ENCODE measurements at places on chromosomes 5 and 9.

DNA sequence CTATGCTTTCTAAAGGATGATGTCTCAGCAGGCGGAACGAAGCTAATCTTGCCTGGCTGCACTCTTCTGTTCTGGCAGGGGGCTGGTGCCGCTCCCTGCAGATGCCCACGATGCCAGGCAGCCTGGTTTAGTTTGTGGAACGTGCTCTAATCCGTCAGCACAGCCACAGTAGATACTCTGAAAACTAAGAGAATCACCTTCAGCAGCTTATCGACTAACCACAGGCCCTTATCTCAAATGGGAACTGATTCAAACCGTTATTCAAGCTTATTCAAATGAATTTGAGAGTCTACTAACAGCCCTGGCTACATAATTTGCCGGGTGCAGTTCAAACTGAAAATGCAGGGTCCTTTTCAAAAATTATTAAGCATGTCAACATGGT is 246.6 kb upstream of the ANKRD55 start:
- DNase-seq: no peak

- DNase-seq: no peak
Measured at GRCh38 chr9:123478967-123479602, 123.1 kb downstream of the CRB2 start.

GRCh38 chr9:89376741-89377351 is 58.5 kb downstream of the SECISBP2 start:
- no peak for DNase-seq

DNA sequence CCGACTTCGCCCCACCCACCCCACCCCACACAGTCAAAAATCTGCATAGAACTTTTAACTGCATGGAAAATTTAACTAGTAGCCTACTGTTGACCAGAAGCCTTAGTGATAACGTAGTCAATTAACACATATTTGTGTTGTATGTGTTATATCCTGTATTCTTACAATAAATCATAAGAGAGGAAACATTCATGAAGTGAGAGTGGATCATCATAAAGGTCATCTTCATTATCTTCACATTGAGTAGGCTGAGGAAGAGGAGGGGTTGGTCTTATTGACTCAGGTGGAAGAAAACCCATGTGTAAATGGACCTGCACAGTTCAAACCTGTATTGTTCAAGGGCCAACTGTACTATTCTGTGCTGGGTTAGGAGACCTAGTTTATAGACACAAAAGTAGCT is 31.4 kb downstream of the XPA start:
- no peak for DNase-seq

- no peak for DNase-seq
Measured at GRCh38 chr9:126386088-126386487, 59.5 kb downstream of the MVB12B start.

DNA sequence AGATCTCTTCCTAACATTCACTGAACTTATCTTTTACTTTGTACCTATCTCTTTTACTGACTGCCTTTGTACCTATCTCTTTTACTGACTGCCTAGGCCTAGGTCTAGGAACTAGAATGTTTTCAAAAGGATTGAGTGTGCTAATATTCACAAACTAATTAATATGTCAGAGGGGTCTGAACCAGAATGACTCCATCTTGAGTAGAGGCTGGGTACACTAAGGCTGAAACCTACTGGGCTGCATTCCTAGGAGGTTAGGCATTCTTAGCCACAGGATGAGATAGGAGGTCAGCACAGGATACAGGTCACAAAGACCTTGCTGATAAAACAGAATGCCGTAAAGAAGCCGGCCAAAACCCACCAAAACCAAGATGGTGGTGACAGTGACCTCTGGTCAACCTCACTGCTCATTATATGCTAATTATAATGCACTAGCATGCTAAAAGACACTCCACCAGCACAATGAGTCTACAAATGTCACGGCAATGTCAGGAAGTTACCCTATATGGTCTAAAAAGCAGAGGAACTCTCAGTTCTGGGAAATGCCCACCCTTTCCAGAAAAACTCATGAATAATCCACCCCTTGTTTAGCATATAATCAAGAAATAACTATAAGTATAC is 2.5 kb upstream of the RHOBTB3 start:
- DNase-seq: no peak

- no peak for DNase-seq
Measured at GRCh38 chr5:168590666-168591065, 11.5 kb upstream of the PANK3 start.

GRCh38 chr5:103785569-103785968 is 223.0 kb upstream of the NUDT12 start:
- DNase-seq: no peak

- no peak for DNase-seq
Measured at GRCh38 chr5:138872841-138873465, 2.2 kb downstream of the LRRTM2 start.

- DNase-seq: no peak
Measured at GRCh38 chr5:180495292-180495691, 1.1 kb downstream of the CNOT6 start.

DNA sequence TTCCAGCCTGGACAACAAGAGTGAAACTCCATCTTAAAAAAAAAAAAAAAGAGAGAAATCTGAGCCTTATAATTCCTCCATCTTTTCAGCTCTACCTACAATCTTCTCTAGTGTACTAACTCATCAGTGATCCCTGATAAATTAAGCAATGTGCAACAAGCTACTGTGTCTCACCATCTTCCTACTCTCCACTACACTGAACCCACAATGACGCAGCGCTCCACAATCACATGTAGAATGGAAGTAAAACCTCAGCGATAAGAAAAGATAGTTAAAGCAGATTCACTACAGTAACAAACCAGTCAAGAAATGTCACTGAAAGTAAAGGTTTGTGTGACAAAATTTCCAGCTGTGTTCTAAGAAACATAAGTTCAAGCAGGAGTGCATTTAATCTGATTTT is 13.5 kb downstream of the ABCA1 start:
- DNase-seq: no peak

DNA sequence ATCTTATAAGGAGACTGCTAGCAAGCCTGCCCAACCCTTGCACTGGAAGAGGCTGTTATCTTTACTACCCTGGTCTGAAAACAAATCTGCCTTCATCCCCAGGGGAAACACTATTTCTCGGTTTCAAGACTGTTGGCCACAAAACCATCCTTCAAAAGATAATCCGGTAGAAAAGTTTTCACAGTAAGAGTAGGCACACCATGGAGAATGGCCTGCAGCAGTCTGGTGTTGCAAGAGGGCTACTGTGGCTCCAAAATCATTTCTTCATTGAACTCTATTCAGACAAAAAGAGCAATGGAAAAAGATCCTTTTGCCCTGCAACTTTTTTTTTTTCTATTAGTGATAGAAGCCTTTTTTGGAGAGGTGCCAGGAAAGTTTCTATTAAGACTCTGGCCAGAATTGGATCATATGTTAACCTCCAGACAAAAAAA is 163.9 kb downstream of the ARHGEF28 start:
- DNase-seq: no peak

- DNase-seq: no peak
Measured at GRCh38 chr5:855771-856530, 5.2 kb upstream of the ZDHHC11 start.

DNA sequence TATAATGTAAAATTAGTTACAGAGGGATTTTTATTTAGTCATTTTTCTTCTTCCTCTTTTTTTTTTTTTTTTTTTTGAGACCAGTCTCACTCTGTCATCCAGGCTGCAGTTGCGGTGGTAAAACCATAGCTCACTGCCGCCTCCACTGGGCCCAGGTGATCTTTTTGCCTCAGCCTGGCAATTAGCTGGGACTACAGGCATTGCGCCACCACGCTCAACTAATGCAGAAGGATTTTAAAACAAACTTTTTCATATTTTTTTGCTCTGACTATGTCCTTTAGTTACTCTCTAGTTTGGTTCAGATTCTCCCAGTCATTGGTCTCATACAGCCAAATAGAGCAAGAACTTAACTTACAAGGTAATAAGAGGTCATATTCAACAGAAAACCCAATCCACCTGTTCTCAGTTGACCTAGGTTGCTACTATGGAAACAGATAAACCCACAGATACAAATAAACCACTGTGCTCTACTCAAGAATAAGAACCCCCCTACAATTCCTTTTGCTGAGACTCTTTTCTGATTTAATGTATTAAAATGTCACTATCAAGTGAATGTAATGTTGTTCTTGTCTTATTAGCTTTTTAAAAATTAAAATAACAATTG is 50.1 kb upstream of the TTC39B start:
- no peak for DNase-seq

DNA sequence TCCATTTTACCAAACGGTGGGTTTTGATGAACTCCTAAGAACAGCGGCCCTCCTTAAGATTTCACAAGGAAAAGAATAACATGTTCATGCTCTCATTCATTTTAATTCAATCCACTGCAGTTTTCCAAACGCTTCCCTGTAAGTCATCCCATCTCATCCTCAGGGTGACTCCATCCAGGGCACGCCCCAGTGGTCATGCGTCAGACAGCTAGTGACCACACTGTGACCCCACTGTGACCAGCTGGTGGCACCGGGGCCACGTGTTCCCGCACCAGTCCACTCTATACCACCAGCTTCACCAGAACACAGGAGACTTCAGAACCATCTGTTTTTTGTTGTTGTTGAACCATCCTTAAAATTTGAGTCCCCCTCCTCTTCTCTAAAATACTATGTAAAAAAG is 14.3 kb downstream of the ATPSCKMT start:
- DNase-seq: no peak

- DNase-seq: no peak
Measured at GRCh38 chr5:109003928-109004327, 256.2 kb downstream of the FER start.

GRCh38 chr9:136578626-136578914 is 32.7 kb upstream of the NOTCH1 start:
- DNase-seq: no peak

DNA sequence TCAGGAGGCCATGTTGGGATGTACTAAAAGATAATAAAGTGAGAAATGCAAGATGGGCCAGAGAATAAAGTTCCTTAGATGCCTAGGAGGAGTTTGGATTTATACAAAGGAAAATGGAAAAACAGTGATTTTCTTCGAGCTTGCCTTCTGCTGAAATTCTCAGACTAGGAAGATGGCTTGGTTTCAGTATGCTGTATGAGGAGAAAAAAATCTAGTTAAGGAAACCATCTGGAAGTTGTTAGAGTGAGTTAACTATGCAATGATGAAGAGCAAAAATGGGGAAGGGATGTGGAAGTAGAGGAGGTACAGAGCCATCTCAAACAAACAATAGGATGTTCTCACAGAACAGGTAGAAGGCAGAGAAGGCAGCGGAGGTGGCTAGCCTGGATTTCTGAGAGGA is 162.9 kb upstream of the FTMT start:
- no peak for DNase-seq

DNA sequence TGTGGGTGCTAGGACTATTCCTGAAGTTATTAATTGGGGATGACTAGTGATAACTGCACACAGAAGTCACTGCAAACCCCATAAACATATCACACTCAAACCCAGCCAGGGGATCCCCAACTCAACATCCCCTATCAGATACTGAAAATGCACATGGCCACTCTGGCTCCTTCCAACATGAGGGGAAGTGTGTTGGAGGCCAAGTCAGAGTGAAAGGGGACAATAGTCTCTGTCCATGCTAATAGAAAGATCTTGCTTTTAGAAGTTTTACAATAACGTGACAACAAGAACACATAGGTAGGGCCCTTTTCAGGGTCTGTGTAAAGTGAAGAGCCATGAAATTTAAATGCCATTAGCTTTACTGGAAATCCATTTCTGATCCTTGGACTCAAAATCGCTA is 98.8 kb upstream of the SEMA6A start:
- no peak for DNase-seq

DNA sequence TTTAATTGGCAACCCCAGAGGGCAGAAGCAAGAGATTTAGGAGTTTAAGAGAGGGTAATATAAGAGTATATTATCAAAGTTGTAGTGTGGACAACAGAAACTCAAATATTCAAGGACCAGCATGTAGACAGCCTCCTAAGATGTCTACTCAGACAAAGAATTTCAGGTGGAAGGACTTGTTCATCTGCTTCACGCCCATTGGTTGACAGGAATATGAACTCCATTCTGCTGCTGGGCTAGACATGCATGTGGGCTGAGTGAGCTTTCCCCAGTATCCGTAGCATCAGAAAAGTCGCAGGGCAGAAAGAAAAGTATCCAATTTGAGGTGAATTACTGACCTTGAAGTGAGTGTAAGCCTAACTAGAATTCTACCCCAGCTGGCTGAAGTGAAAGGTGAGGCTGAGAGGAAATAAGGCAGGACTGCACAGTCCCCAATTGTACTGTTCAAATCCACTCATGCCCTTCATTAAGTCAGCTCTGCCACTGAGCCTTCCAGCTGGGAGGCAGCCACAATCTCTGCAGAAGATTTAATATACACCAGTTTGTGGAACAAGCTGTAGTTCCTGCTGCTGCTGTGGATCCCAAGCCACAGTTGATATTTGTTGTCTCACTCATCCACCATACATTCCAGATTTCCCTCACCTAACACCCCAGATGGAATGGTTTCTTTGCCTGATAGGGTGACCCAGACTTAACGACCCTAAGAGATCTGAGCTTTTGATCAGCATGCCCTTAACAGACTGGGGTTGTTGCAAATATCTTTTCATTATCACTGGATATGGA is 41.2 kb downstream of the PDCD1LG2 start:
- DNase-seq: no peak

- no peak for DNase-seq
Measured at GRCh38 chr9:12163723-12164458, 529.3 kb upstream of the TYRP1 start.

- DNase-seq: no peak
Measured at GRCh38 chr9:134193912-134194535, 29.7 kb upstream of the RNU6ATAC start.

GRCh38 chr5:178314961-178315820 is 82.6 kb upstream of the PHYKPL start:
- no peak for DNase-seq

DNA sequence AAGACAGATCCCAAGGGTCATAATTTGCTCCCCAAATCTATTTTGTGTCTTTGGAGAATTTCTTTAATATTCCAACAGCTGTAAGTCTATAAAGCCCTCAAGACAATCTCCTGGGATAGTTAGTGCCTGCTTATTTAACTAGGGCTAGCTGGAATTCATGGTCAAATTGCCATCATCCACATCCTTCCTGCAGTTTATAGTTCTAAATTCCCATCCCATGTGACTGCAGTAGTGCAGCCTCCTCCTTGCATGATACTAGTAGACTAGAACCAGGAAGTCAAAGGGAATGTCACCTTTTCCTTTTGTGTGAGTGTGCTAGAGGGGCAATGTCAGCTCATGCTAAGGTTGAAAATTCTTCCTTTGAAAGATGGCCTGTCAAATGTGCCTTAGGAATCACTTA is 214.8 kb upstream of the PIK3R1 start:
- no peak for DNase-seq

GRCh38 chr5:72956324-72957140 is 691 bp downstream of the FCHO2 start:
- peak; percentile 18 for DNase-seq

- DNase-seq: no peak
Measured at GRCh38 chr5:60916646-60917045, 28.2 kb downstream of the ERCC8 start.

DNA sequence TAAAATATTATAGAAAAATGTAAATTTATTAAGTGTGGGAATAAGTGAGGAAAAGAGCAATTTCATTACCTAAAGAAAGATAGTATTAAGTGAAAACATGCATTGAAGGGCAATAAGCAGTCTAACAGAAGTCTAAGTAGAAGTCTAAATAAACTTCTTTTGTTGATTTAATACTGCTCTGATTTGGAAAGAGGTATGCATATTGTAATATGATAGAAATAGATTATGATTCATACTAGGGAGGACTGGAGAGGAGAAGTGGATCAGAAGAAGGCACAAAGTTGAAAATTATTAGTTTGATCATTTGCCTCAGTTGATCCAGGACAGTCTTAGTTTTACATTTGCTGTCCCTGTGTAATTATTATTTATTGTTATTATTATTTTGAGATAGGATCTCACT is 6.6 kb upstream of the ERBIN start:
- no peak for DNase-seq

GRCh38 chr9:21841133-21841532 is 38.7 kb downstream of the MTAP start:
- no peak for DNase-seq

All from NCI-H1092 (cell line).